ENCODE measurements at places on chromosomes 1 and 21.

GRCh38 chr1:161193561-161194235, 5.2 kb downstream of the ADAMTS4 start:
- DNase-seq, result no peak

GRCh38 chr1:111620441-111620971, 917 bp downstream of the RAP1A start:
- no peak for DNase-seq

DNA sequence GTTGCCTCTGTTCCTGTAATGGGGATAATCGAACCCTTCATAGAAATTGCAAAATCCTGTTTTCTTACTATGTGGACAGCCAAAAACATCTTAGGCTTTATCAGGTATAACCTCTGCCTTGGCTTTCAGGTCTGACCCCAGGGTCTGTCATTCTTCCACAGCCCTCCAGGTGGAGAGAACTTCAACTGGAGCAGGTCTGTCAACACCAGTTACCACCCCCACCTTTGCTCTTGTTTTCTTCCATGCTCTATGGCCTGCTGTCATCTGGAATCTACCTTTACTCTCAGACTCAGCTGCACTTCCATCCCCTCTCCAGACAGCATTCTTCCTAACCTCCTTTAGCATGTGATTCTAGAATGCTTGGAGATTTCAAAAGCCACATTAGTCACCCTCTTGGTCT, 10.4 kb upstream of the GJA9 start:
- no peak for DNase-seq

- DNase-seq, result no peak
Observed at GRCh38 chr1:169044296-169044695, 62.2 kb upstream of the ATP1B1 start.

- no peak for DNase-seq
Observed at GRCh38 chr1:107541412-107541811, 400.6 kb downstream of the NTNG1 start.

- DNase-seq, result no peak
Observed at GRCh38 chr1:213014642-213015041, 1.0 kb downstream of the ANGEL2 start.

- no peak for DNase-seq
Observed at GRCh38 chr1:56473582-56474270, 105.6 kb downstream of the PLPP3 start.

DNA sequence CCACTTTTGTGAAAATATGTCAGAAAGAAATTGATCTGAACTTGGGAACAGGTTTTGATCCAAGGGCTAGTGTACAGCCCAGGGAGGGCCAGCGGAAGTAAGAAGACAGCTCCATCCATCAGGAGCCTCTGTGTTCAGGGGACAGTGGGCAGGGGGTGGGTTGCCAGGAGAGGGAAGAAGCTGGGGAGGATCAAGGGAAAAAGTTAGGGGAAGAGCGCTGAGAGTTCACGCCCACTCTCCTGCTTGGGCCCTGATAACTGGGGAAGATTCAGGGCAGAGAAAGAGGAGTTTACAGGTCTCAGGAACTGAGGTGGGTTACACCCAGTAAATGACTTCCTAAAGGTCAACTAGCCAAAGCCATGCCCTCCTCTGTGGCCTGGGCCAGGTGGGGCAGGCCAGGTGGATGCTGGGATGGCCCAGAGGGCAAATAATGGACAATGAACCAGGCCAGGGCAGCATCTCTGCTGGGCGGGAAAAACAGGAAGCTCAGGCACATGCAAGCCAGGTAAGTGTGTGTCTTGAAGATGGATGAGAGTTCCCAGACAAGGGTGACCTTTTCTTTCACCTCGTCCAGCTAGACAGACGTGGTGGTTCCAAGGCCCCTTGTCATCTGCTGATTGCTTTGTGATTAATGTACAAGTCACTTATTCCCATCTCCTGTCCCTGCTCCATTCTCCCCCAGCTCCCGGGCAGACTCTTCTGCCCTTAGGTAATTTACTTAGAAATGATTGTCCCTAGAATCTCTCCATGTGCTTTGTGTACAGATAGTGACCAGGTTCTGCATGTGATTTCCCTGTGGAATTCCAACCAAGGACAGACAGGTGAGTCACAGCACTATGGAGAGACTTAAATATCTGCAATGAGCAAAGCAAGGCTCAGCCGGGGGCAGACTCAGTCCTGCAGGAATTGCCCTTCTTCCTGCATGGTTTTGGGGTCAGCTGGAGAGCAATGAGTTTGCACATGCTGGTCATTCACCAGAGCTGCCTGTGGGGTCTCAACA, 57.0 kb downstream of the MDM4 start:
- peak; percentile 21 for DNase-seq

DNA sequence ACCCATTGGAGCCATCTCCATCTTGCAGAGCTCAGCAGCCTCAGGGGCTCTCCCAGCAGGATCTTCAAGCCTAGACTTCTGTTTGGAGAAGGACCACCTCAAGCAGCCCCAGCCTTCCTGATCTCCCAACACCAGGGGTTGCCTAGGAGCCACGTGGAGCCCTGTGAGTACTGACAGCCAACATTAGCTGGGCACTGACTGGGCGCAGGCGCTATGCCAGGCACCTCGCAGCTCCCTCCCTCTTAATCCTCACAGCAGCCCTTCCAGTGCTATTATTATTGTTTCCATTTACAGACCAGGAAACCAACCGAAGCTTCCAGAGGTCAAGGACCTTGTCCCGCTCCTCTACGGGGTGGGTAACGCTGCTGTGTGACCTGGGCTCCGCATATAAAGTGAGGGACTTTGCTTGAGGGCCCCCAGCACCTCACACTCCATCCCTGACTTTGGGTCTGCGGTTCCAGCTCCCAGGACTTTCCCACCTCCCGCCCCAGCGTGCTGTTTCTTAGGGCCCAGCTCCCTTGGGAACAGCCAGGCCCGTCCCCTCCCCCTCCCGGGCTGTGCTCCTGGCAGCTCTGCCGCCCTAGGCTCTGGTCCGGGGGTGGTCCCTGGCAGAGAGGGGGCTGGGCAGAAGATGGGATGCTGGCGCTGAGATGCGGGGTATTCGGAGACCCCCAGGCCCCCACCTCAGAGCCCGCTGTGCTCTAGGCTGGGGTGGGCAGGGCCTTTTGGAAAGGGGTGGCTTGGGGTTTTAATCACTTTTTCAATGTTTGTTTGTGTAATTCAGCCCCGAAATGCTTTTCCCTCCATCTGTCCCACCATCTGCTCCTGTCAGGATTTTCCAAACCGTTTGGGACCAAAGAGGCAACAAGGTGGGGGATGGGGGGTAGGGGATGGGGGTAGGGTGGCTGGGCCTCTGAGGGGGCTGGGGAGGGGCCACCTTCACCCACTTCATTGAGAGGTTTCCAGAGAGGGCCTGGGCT, 4.1 kb upstream of the HPCA start:
- DNase-seq, result no peak

DNA sequence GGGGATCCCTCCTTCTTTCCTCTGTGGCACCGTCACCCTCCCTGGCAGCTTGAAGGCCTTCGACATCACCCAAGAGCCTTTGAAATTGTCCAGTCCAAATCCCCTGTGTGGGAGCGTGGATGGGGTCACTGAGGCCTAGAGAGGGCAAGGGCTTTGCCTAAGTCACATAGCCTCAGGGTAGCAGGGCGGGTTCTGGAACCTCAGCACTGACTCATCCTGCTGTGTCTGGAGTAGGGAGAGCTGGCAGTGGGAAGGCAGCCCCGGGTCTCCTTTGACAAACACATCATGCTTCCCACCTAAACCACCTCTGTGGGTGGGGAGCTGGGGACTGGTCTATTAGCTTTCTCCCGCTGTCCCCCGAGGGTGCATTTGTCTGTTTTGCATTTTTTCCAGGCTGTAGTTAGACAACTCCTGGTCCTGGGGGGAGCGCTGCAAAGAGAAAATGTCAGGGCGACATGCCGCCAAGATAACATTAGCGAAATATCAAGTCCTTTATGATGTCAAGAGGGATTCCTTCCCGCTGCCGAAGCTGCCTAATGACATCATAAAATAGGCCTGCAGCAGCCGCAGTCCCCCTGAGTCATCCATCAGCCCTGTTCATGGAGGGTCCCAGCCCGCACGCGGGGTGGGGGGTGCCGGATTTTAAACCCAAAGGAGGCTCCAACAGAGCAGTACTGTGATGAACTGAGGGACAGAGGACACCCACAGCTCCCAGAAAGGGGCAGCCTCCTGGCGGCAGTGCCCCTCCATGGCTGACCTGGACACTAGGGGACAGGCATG, 77.0 kb upstream of the POU3F1 start:
- no peak for DNase-seq

DNA sequence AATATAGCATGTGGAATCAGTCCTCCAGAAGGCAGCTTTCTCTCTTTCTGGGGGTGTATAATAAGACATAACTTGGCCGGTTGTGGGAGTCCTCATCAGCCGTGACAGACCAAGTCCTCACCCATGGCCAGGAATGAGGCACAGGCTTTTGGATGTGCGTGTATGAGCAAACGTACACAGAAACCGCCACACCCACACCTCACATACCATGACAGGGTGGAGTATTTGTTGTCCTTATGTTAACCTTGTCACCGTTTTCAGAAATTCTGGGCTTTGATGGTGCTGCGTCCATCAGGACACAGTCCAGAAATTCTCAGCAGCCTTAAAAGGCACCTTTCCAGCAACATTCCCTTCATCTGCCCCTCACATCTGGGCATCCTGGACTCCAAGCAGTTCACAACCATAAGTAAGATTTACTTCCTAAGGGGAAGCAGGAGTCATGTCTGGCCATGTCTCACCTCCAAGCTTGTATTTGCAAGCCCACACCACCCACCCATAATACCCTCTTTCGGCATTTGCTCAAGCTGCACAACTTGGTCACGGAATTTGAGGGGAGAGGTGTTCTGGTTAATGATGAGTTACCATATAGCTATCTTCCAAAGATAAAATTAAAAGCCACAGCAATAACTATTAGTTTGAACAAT, 12.4 kb downstream of the C1orf116 start:
- no peak for DNase-seq

DNA sequence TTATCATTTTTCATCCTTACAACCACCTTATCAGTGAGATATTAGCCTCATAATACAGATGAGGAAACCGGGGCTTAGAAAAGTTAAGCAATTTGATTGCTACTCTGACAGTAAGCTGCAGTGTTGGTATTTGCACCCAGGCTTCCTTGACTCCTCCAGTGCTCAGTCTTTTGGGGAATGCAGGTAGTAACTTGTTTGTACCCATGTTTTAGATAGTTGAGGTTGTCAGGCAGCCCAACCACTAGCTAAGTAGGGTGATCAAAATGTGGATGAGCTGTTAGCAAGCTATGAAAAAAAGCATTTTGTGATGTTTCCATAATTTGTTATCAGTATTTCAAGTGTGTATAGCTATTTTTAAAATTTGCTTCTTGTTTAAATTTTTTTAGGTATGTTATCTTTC, 80.8 kb downstream of the SASS6 start:
- no peak for DNase-seq

- DNase-seq, result no peak
Observed at GRCh38 chr21:26939601-26940111, 27.2 kb downstream of the ADAMTS5 start.

DNA sequence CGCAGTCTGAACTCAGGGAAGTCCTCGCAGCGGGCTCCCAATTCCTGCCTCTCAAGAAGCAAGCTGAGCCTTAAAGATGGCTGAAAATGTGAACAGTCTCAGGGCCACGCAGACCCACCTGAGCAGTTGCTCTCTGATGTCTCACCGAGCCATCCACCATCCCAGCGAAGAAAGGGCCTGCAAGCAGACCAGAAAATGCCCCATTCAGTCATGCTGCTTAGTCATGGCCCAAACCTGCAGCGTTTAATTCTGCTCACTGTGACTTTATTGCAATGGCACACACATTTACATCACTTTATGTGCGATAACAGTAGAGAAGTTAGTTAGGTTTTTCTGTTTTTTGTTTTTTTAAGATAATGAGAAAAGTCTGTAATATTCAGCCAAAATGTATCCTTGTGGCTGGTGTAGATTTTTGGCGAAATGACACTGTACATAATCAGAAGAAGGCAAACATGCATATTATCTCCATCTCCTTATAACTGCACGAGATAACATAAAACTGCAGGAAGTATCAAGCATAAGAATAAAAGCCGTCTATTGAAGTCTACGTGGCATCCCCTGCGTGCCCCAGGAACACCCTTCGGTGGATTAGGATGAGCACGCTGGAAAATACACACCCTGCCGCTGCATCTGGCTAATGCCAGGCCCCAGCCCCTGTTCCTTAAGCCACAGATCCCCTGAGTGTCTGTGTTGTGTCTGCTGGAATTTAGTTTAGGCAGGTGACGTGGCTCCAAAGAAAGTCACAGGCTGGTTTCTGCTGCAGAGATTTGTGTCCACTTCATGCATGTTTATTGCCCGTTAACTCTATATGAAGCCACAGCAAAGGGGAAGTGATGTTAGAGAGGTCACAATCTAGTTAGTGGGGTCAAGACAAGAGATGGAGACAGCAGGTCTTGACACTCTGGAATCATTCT, 119.8 kb upstream of the IRF2BP2 start:
- no peak for DNase-seq

GRCh38 chr1:236471653-236472052, 52.1 kb upstream of the LGALS8 start:
- DNase-seq, result no peak

DNA sequence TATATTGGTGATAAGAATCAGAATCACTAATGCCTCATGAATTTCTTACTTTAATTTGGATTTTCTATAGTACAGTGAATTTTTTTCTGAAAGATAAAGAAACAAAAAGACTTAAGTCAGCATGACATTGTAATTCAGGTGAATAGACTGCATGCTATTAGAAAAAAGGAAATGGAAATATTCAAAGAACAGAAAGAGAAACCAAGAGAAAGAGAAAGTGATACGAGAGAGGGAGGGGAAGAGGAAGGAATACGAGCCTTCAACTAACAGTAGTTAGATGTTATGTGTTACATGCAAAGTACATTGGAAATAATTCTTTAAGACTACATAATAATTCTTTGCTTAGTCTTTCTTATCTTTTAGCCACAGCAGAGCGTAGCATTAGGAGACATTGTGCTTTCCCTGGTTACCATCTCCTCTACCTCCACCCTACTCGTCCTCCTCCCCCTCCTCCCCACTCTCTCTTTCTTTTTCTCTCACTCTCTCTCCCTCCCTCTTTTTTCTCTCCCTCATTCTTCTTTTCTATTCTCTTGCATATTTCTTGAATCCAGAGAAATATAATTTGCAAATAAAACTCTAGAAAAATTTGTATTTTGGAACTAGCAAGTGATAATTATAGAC, 46.4 kb upstream of the ADGRL4 start:
- DNase-seq, result no peak
